CD4-positive, alpha-beta T cell treated with Interleukin-4 for 1 hour (primary cell): ENCODE measurements at places on chromosomes 7 and 10.

- peak; percentile 46 for DNase-seq
These were observed 871 bp downstream of the SPOCK2 start for GRCh38 chr10:72087392-72087968.

DNA sequence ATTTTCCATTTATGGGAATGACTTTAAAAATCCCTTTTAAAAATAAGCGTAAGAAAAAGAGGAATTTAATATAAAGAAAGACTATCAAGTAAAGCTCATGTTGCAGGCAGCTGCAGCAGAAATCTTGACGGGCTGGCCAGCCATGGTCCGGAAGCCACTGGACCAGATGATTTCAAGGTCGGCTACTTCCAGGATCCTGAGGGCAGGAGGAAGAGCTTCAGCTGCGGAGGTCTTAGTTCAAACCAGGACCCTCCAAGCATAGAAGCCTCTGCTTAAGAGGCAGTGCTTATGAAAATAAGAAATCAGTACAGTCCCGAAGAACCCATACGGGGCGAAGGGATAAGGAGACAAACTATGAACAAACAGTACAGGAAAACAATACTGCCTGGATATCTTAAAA lies 220.2 kb upstream of the CELF2 start:
- DNase-seq = no peak

DNA sequence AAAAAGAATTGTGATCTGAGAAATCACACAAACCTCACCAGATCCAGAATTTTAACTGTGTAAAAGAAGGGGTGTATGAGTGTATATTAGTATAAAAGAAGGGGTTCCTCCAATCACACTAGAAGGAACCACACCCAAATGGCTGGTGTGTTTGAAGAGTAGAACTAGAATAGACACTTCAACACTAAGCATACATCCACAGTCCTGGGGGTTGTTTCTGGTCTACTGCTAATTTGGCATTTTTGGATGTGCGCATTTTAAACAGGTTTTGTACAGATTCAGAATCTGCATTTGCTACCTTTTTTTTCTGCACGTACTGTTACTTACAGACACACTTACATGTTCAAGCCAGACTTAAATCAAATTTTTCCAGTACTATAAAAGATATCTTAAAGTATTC lies 64.6 kb downstream of the PDE1C start:
- DNase-seq = no peak

GRCh38 chr7:40622941-40623501 lies 488.2 kb downstream of the SUGCT start:
- no peak for DNase-seq

DNA sequence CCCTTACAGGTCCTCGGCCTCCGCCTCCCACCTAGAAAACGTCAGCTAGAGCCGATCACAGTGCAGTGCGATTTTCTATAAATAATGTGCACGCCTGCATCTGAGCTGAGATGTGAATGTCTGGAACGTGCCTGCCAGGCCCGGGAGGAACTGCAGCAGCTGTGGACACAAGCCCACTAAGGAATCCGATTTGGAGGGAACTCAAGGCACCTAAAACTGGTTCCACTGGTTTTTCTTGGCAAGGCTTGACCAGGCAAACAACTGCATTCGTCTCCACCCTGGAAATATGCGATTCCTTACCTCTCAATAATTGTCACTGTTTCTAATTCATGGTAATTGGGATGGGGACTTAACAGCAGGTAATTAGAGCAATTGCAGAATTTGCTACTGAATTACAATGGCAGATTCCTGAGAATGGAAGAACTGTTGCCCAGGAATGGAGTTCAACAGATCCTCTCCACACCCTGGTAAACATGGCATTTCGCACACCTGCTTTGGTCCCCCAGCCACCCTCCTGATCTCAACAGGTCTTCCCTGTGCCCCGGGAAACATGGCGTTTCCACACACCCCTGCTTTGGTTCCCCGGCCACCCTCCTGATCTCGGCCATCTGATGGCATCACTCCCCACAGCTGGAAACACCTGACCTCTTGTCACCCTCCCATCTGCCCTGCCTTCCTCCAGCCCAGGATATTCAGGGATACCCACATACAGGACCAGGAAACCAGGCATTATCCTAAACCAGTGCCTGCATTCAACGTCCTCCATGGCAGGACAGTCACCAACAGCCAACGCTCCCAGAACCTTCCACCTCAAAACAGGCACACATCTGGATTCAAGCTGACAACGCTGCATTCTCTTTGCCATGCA lies 76.0 kb downstream of the DIP2C start:
- DNase-seq = no peak

GRCh38 chr10:113663142-113663541 lies 699 bp downstream of the NRAP start:
- DNase-seq = no peak
